Mesothelial cell of epicardium (in vitro differentiated cells): ENCODE measurements at places on chromosomes 6 and 20. TPM values are rescaled to one million over a fixed set of nuclear protein-coding genes. Genes with fewer than 3 reads are reported as not detected.

DNA sequence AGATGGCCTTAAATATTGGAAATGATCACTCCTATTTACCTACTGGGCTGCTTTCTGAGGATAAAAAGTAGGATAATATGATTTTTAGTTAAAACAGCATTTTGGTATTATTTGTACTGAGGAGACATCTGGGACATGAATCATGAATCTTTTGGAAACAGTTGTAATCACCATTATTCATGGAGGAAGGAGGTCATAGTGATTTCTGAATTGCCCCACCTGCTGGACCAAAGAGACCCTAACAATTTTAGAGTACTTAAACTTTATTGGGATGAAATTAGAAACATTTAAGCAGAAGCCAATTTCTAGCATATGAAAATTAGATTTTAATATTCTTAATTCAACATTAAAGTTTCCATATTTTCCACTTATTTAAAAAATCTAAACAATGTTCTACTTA lies 108.4 kb upstream of the SIM1 start:
- no peak overlapping the region for H3K4me3 ChIP-seq
- no peak for DNase-seq
- no peaks in the 10 kb centered on the region for H3K4me1 ChIP-seq
- H3K27ac ChIP-seq = no peak overlapping the region

DNA sequence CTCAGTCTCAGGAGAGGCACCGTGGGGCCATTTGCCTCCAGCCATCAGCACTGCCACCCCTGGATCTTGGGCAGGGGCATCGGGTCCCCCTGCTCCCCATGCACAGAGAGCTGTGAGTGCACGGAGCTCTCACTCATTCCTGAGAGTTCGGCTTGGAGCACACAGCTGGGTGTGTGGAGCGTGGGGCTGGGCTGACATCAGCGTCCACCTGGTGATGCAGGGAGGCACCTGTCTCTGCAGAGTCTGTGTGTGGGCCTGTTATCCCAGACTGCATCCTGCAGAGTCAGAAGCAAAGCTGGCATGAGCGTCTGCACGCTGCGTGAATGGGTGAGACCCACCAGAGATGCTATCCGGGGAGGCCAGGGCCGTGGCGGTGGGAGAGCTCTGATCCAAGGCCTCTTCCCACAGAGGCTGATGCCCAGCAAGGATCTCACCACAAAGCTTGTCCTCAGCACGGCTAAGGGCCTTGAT lies 248.8 kb upstream of the AFDN start:
- DNase-seq = peak; percentile 36
- H3K4me1 ChIP-seq = peaks cover 55% of the 10 kb centered on the region
- H3K27me3 ChIP-seq = no peaks in the 10 kb centered on the region
- peak overlapping the region; percentile 21 for H3K27ac ChIP-seq
- H3K4me3 ChIP-seq = no peak overlapping the region
- peaks cover under 1% of the 10 kb centered on the region for H3K36me3 ChIP-seq

GRCh38 chr6:21437581-21437980 lies 156.0 kb upstream of the SOX4 start:
- H3K27me3 ChIP-seq = no peaks in the 10 kb centered on the region
- no peak for DNase-seq
- H3K4me1 ChIP-seq = peaks cover 10% of the 10 kb centered on the region
- H3K36me3 ChIP-seq = no peaks in the 10 kb centered on the region

DNA sequence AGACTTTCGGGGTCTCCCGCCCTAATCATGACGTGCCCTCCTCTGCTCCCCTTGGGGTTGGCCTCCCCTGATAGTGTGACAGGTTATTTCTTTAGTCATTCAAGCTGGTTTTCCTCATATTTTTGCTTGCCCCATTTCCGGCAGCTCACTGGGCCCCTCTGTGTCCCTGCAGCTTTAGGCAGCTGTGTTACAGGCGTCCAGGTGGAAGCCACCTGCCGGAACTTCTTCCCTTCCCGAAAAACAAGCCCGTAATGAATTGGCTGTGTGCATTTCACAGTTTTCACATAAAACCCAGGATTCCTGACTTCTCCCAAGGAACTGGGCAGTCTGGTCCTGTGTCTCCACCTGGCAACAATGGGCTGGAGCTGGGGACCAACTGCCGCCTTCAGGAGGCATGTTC lies 52.6 kb downstream of the EDN3 start:
- no peak for DNase-seq
- H3K4me1 ChIP-seq = peaks cover 19% of the 10 kb centered on the region
- no peaks in the 10 kb centered on the region for H3K36me3 ChIP-seq
- no peak overlapping the region for H3K4me3 ChIP-seq
- no peak overlapping the region for H3K27ac ChIP-seq

- no peak overlapping the region for H3K27ac ChIP-seq
- peaks cover 8% of the 10 kb centered on the region for H3K36me3 ChIP-seq
- H3K4me1 ChIP-seq = peaks cover 6% of the 10 kb centered on the region
- no peak for DNase-seq
Measured at GRCh38 chr6:31267651-31268368, 4.1 kb downstream of the HLA-C start.

GRCh38 chr20:3820901-3821727 lies 767 bp downstream of the AP5S1 start:
- DNase-seq = no peak
- H3K27ac ChIP-seq = peak overlapping the region; percentile 98
- peaks cover 5% of the 10 kb centered on the region for H3K27me3 ChIP-seq

DNA sequence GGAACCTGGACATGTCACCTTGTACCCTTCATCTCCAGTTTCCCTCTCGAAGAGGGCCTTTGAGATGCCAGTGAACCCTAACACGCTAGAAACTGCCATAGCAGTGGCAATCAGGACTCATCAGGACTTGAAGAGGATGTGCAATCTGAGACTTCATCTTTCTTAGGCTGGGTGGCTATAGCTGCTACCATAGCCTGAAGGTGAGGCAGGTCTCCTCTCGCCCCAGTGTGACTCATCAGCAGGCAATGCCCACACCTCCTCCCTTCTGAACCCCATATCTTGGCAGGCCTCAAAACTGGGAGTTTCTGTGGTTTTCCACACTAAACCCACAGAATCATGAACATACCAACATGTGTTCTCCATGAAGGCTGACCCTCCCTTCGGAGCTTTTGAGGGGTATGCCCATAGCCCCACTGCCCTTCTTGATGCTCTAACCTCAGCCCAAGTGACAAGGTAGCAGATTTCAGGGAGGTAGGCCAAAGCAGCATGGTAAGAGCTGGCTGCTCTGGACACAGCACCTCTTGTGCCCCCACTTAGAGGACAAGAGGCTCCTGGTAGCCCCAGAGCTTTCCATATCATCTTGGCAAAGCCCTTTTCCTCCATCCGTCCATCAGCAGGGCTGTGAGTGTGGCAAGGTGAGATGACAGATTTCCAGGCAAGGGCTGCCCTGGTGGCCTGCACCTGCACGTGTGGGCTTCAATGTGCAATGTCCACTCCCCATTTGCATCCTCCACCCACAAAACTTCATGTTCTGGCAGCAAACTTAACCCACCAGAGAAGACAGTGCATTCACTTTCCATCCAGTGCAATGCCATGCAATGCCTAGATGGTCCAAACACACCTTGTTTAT lies 2.6 kb downstream of the BLCAP start:
- peaks cover 12% of the 10 kb centered on the region for H3K36me3 ChIP-seq
- peak overlapping the region; percentile 92 for H3K4me3 ChIP-seq
- H3K27ac ChIP-seq = no peak overlapping the region
- H3K27me3 ChIP-seq = no peaks in the 10 kb centered on the region

- no peaks in the 10 kb centered on the region for H3K27me3 ChIP-seq
- peaks cover 15% of the 10 kb centered on the region for H3K4me1 ChIP-seq
- H3K4me3 ChIP-seq = peak overlapping the region; percentile 99
- H3K36me3 ChIP-seq = no peaks in the 10 kb centered on the region
- DNase-seq = no peak
- peak overlapping the region; percentile 99 for H3K27ac ChIP-seq
Measured at GRCh38 chr20:35954907-35955251, 577 bp upstream of the SCAND1 start.

DNA sequence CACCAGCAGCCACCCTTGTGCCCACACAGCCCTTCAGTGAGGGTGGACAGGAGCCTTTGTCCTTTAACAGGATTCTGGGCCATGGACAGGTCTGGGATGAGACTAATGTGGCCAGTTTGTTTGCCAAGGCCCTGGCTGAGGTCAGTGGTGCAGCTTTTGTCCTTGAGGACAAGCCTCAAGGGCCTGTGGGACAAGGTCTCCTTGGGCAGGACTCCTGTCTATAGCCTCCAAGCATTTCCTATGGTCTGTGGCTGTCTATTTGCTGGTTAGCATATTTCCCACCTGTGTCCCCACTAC lies 44.1 kb downstream of the SUN5 start:
- no peak overlapping the region for H3K27ac ChIP-seq
- H3K4me3 ChIP-seq = no peak overlapping the region
- H3K4me1 ChIP-seq = no peaks in the 10 kb centered on the region
- H3K27me3 ChIP-seq = peaks cover 3% of the 10 kb centered on the region

GRCh38 chr6:106448000-106448426 lies 87.5 kb downstream of the CRYBG1 start:
- peaks cover 9% of the 10 kb centered on the region for H3K27me3 ChIP-seq
- no peak overlapping the region for H3K4me3 ChIP-seq
- no peaks in the 10 kb centered on the region for H3K36me3 ChIP-seq
- H3K27ac ChIP-seq = no peak overlapping the region
- peaks cover 7% of the 10 kb centered on the region for H3K4me1 ChIP-seq
- DNase-seq = no peak

DNA sequence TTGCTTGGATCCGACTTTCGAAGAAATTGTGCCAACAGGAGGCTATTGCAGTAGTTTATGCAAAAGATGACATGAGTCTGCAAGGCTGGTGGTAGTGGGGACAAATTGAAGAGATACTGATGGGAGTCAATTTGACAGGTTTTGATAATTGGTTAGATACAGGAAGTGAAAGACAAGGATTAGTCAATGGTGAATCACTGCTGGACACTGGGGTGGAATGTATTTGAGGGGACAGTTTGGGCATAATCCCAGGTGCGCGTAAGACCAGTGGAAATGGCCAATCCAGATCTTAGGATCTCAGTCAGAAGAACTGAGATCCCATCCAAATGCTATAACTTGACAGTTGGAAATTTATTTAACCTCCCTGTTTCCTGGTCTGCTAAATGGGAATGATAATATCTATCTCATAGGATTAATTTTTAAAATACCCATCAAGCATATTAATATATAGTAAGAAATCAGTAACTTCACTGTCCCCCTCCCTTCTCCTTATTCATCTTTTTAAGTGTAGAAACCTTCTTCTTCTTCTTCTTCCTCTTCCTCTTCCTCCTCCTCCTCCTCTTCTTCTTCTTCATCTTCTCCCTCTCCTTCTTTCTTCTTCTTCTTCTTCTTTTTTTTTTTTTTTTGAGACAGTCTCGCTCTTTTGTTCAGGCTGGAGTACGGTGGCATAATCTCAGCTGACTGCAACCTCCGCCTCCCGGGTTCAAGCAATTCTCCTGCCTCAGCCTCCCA lies 30.9 kb upstream of the ERVFRD-1 start:
- H3K36me3 ChIP-seq = no peaks in the 10 kb centered on the region
- DNase-seq = no peak
- peaks cover 17% of the 10 kb centered on the region for H3K4me1 ChIP-seq
- no peak overlapping the region for H3K27ac ChIP-seq
- H3K27me3 ChIP-seq = no peaks in the 10 kb centered on the region
- H3K4me3 ChIP-seq = no peak overlapping the region

DNA sequence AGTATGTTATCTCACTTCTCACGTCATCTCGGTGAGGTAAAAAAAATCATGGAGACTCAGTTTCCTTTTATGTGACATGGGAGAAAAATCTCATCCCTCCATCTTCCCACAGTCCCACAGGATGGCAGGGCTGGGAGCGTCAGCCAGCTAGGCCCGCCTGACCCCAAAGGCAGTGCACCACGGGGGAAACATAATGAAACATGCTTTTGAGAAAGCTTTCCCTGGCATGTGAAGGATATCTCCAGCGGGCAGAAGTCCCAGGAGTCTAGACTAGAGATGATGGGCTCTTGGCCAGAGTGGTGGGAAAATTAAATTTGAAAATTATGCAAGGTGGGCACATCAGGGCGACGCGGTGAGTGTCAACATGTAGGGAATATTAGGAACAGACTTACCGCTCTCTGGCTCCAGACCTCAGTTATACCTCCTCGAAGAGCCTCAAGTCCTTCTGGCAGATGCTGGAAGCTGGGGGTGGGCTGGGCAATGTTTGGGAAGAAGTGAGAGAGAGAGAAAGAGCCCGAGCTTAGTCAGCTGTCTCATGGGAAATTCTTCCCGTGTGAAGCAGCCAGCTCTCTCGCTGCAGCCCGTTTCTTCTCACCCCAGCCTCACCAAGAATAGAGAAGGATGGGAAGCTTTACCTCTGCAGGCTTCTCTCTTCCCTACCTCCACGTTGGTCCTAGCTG lies 52.3 kb downstream of the MOCS1 start:
- H3K36me3 ChIP-seq = no peaks in the 10 kb centered on the region
- peaks cover 8% of the 10 kb centered on the region for H3K4me1 ChIP-seq
- DNase-seq = no peak
- H3K27me3 ChIP-seq = no peaks in the 10 kb centered on the region
- H3K27ac ChIP-seq = peak overlapping the region; percentile 88
- H3K4me3 ChIP-seq = no peak overlapping the region

GRCh38 chr20:10304471-10305046 lies 85.9 kb downstream of the SNAP25 start:
- H3K4me1 ChIP-seq = peaks cover 14% of the 10 kb centered on the region
- peaks cover 25% of the 10 kb centered on the region for H3K27me3 ChIP-seq
- H3K36me3 ChIP-seq = no peaks in the 10 kb centered on the region
- H3K27ac ChIP-seq = no peak overlapping the region

Gene UBE2V1
- total RNA-seq = 134 to 139 TPM (median 138 TPM) in 3 replicates

Gene PTCRA
- total RNA-seq = not detected in 3 replicates
